Activated CD8-positive, alpha-beta T cell treated with anti-CD3 and anti-CD28 coated beads, Interleukin-2, amount 10 ng/mL, durations not matched to agents 7 days and 5 days (primary cell): ENCODE measurements at places on chromosomes 4 and X. TPM values are rescaled to one million over a fixed set of nuclear protein-coding genes. Genes with fewer than 3 reads are reported as not detected.

Gene CENPE
- total RNA-seq = 69.6 TPM

Gene CAPN6
- total RNA-seq = not detected

Gene HDX
- total RNA-seq = 2.1 TPM

Gene FAM9C
- total RNA-seq = not detected

Gene DGAT2L6
- not detected for total RNA-seq

Gene PHEX
- 0.24 TPM for total RNA-seq

Gene SULT1B1
- total RNA-seq = 1.1 TPM

Gene F9
- total RNA-seq = not detected

Gene CSTF2
- 34.2 TPM for total RNA-seq

Gene TGIF2LX
- not detected for total RNA-seq

Gene FAM184B
- total RNA-seq = 0.03 TPM

Gene AWAT2
- total RNA-seq = not detected

Gene SPINK2
- total RNA-seq = 5.7 TPM

Gene INTU
- total RNA-seq = 0.37 TPM

Gene SNX12
- 38.9 TPM for total RNA-seq

Gene DCTD
- total RNA-seq = 75.5 TPM

Gene FGFBP2
- total RNA-seq = 13.0 TPM

Gene GATB
- 13.8 TPM for total RNA-seq

Gene PRR32
- not detected for total RNA-seq

Gene NR3C2
- 5.7 TPM for total RNA-seq

Gene FSTL5
- total RNA-seq = not detected

Gene SPP1
- total RNA-seq = not detected

Gene ALB
- not detected for total RNA-seq

Gene ADAMTS3
- not detected for total RNA-seq

Gene YY2
- 1.5 TPM for total RNA-seq

Gene NPY5R
- total RNA-seq = not detected

Gene ANTXR2
- total RNA-seq = 15.0 TPM

Gene AMER1
- total RNA-seq = 3.7 TPM

Gene C4orf46
- total RNA-seq = 16.0 TPM

Gene TLR7
- total RNA-seq = not detected

Gene RHOXF2
- not detected for total RNA-seq

Gene ACSL1
- 7.5 TPM for total RNA-seq

Gene GAGE12J
- total RNA-seq = not detected

Gene MED14
- total RNA-seq = 40.8 TPM

Gene CFAP99
- not detected for total RNA-seq

Gene NSUN7
- 0.10 TPM for total RNA-seq

Gene CTAG1A
- total RNA-seq = not detected

Gene TRIM61
- total RNA-seq = 1.8 TPM

Gene PLA2G12A
- 13.6 TPM for total RNA-seq

Gene ANXA5
- total RNA-seq = 145 TPM

Gene RPL39
- total RNA-seq = 1,775 TPM

Gene PCYT1B
- not detected for total RNA-seq

Gene USP38
- total RNA-seq = 22.6 TPM

Gene CYBB
- total RNA-seq = not detected

Gene ANXA10
- total RNA-seq = not detected

Gene GPR119
- not detected for total RNA-seq

Gene SUPT20HL1
- total RNA-seq = not detected

Gene CDKL2
- 0.45 TPM for total RNA-seq

Gene ABLIM2
- 0.55 TPM for total RNA-seq

Gene CCDC120
- total RNA-seq = 5.4 TPM

Gene EDNRA
- not detected for total RNA-seq

Gene ARHGEF9
- total RNA-seq = 27.3 TPM

Gene SLC7A11
- total RNA-seq = 1.4 TPM

Gene PPEF2
- total RNA-seq = not detected

Gene NEIL3
- 33.7 TPM for total RNA-seq

Gene SRPX
- 1.2 TPM for total RNA-seq

Gene SERTM2
- total RNA-seq = not detected

Gene PWWP3B
- total RNA-seq = not detected
